ENCODE measurements at places on chromosomes 1 and 21. TPM values are rescaled to one million over a fixed set of nuclear protein-coding genes. Genes with fewer than 3 reads are reported as not detected.

PADI1 gene
- not detected for total RNA-seq

C1orf87 gene
- total RNA-seq: not detected

CRYAA gene
- total RNA-seq: not detected

DIO1 gene
- 1.1 TPM for total RNA-seq

HES3 gene
- not detected for total RNA-seq

TNFRSF25 gene
- total RNA-seq: 68.3 TPM

RIMKLA gene
- 3.5 TPM for total RNA-seq

CAPN8 gene
- total RNA-seq: 2.2 TPM

EVA1B gene
- total RNA-seq: 14.1 TPM

PITHD1 gene
- total RNA-seq: 52.8 TPM

ANKRD65 gene
- total RNA-seq: 18.1 TPM

FAM151A gene
- total RNA-seq: not detected

Data from progenitor cell of endocrine pancreas (in vitro differentiated cells).